Naive thymus-derived CD8-positive, alpha-beta T cell (primary cell): ENCODE measurements at places on chromosomes 11 and 22.

- DNase-seq = no peak
These were observed 643.4 kb downstream of the JRKL start for GRCh38 chr11:97033178-97033577.

GRCh38 chr11:125542709-125543108, 26.6 kb upstream of the EI24 start:
- DNase-seq = no peak

DNA sequence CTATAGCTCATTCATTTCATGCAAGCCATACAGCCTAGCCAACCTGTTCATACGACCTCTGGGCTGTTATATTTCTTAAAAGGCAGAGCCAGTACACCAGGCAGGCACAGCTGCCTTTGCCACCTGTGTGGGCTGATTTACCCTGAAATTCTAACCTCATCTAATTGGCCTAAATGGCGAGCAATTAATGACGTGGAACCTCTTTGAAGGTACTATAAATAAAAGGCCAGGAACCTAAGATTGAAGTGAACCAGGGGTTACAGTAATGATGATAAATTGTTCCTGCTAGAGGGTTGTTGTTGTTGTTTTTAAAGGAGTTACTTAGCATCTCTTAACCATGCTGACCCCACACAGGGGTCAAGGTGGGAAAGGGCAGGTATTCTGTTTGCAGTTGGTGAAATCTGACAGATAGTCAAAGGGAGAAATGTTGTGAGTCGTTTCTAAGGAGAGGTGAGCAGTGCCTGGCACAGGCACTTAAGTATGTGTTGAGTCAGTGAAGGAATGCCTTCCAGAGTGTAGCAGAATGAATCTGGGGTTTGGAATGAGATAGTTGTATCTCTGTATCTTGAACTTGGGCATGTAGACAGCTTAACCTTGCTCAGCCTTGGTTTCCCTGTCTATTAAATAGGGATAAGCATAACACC, 213.5 kb upstream of the NAV2 start:
- DNase-seq = no peak

- DNase-seq = no peak
These were observed 59.9 kb downstream of the SYT13 start for GRCh38 chr11:45225961-45226871.

GRCh38 chr11:85627332-85627997, at the start of gene DLG2:
DLG2 (minus strand) TSS chr11:85627344.
- no peak for DNase-seq

DNA sequence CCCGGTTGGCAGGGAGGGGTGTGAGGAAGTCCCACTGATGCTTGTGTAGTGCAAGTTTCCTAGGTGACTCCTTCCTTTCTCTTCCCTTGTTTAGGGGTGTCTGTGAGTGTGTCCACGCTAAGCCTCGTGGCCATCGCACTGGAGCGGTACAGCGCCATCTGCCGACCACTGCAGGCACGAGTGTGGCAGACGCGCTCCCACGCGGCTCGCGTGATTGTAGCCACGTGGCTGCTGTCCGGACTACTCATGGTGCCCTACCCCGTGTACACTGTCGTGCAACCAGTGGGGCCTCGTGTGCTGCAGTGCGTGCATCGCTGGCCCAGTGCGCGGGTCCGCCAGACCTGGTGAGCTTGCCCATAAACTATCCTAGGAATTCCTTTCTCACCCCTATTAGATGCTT, 10.4 kb downstream of the CCKBR start:
- no peak for DNase-seq

- DNase-seq = no peak
These were observed 27.5 kb upstream of the MTNR1B start for GRCh38 chr11:92941676-92942571.

DNA sequence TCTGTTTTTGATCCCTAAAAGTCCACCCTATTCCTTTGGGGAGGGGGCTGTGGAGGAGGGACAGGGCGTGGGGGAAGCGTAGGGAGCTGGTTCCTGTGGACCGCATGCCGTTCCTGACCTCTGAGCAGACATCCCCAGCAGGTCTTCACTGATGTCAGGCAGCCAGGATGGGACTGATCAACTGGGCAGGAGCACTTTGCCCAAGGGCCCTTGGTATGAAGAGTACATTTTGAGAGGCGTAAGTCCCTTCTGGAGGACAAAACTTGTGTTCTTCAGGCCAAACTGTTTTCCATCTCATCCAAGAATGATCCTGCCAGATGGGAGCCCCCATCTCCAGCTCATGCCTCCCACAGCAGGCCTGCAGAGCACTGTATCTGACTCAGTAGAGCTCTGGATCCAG, 80.9 kb upstream of the NARS2 start:
- no peak for DNase-seq
